ENCODE measurements at places on chromosomes 13 and 19.

- DNase-seq = no peak
These were observed 240.6 kb downstream of the GGACT start for GRCh38 chr13:100347968-100348367.

- DNase-seq = peak; percentile 34
These were observed 20.6 kb upstream of the USP29 start for GRCh38 chr19:57099199-57099661.

- DNase-seq = no peak
These were observed 744.5 kb downstream of the EFNB2 start for GRCh38 chr13:105790923-105791322.

- DNase-seq = no peak
These were observed 391.5 kb upstream of the DACH1 start for GRCh38 chr13:72258340-72258981.

- DNase-seq = no peak
These were observed 29.2 kb downstream of the CLEC4M start for GRCh38 chr19:7792281-7792680.

DNA sequence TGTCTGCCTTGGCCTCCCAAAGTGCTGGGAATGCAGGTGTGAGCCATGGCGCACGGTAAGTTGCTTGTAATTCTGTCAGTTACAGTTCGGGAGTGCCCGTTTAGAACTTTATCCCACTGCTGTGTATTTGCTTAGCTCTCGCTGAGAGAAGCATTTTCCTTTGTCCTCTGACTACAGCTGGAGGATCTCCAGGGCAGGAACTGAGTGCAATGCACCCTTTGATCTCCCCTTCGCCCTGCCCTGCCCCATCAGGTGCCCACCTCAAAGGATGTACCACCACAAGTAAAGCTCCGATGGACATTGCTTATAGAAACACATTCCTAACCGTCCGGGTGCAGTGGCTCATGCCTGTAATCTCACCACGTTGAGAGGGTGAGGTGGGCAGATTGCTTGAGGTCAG, 6.5 kb downstream of the BRME1 start:
- no peak for DNase-seq

DNA sequence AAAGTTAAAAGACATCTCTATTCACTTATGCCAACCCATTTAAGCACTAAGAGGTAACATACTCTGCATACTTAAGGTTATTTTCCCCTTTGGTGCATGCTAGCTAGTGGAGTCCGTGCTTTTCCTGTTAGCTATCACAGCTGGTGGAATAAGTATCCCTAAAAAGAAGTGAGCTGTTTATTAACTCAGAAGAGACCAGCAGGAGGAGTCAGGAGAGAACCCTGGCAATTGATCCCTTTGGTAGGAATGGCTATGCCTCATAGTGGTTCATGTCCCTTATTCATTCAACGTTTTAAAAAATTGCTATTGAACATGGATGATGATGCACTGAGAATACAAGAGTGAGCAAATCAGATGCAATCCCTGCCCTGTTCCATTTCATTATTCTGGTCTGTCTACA, 12.4 kb upstream of the NEK5 start:
- no peak for DNase-seq

DNA sequence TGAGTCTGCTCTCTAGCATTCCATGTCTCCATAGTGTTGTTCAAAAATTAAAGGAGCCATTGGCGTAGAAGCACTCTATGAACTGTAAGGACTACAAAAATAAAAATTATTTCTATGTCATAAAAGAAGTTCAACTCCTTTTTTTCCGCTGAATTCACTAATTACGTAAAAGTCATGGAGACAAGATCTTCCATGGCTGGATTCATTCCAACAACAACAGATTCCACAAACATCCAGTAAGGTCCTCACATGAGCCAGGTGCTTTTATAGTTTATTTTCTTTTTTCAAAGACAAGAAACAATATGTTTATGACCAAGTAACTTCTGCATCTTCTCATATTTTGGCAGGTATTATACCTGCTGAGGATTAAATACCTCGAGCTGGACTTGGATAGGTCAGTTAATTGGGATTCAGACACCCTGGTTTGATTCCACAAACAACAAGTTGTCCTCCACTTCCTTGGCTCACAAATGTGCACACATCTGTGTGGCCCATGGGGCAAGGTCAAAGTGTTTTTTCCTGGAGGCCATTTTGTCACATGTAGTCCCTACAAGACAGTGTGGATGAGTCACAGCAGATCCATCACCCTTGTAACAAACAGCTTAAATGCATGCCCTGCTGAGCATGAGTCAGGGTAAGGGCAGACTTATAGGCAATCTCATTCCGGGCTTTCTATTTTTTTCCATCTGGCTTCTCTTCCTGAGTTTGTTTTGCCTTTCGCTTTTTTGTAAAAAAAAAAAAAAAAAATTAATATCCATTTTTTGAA, 475.6 kb downstream of the COG6 start:
- no peak for DNase-seq

- no peak for DNase-seq
These were observed 733 bp upstream of the CD320 start for GRCh38 chr19:8308891-8309291.

GRCh38 chr13:18944501-18945068, 237.0 kb downstream of the TUBA3C start:
- no peak for DNase-seq

GRCh38 chr19:56245121-56245740, 27.3 kb upstream of the EDDM13 start:
- DNase-seq = no peak

DNA sequence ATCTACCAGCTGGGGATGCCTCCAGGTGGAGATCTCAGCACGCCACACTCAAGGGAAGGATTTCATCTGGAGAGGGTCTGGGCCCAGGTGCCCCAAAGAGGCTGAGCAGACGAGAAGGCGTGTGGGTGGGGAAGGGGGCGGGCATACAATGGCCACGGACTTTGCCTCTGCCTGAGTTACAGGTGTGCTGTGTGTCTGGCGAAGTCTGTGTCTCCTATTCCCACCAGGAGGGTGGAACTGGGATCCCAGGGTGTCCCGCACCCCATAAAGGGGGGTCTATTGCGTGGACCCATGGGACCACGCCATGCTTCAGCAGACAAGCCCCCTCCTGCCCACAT, 3.6 kb downstream of the TLE2 start:
- DNase-seq = no peak

- peak; percentile 43 for DNase-seq
These were observed 6.6 kb downstream of the ZBTB7A start for GRCh38 chr19:4059891-4060620.

DNA sequence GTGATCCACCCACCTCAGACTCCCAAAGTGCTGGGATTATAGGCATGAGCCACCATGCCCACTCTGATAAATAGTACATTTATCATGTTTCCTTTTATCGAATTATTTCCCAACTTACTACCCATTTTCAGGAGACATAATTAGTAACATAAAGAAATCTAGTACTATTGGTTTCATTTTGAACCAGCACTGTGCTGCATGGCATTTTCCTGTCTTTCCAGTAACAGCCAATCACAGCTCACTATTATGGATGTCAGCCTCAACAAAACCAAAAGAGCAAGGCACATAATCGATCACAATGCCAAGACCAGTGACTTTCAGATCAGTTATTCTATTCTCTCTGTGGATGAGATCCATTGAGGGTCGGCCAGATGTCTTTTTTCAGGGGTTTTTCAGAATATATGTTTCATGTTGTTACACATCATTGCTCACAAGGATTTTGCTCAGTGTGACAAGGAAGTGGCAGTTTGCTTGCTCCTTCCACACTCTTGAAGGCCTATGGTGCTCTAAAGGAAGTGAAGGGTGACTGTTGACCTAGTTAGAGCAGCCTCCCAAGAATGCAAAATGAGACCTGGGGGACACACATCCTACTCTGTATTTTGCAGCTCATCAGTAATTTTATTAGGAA, 233.4 kb downstream of the KCNRG start:
- DNase-seq = no peak

GRCh38 chr13:33904431-33904830, 86.5 kb downstream of the RFC3 start:
- no peak for DNase-seq

- DNase-seq = no peak
These were observed 99.2 kb downstream of the ZDHHC20 start for GRCh38 chr13:21359855-21360254.

GRCh38 chr13:58729361-58729760, 1097.8 kb downstream of the PCDH17 start:
- DNase-seq = no peak

DNA sequence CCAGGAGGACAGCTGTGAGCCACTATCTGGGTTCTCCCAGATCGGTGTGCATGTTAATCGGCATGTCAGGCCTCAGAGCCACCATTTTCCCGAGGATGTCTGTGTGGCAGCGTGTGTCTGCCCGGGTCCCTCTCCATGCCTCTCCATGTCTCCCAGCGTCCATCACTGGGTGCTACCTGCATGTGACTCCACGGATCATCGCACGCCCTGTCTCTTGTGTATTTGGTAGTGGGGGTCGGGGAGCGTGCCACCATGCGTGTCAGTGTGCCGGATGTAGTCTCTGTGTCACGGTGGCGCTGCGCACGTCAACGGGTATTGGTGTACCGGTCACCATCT, 5.9 kb downstream of the NFIX start:
- no peak for DNase-seq

GRCh38 chr13:99827011-99827772, 144.4 kb downstream of the ZIC5 start:
- DNase-seq = no peak

GRCh38 chr19:48955308-48955958, 758 bp downstream of the BAX start:
- no peak for DNase-seq

DNA sequence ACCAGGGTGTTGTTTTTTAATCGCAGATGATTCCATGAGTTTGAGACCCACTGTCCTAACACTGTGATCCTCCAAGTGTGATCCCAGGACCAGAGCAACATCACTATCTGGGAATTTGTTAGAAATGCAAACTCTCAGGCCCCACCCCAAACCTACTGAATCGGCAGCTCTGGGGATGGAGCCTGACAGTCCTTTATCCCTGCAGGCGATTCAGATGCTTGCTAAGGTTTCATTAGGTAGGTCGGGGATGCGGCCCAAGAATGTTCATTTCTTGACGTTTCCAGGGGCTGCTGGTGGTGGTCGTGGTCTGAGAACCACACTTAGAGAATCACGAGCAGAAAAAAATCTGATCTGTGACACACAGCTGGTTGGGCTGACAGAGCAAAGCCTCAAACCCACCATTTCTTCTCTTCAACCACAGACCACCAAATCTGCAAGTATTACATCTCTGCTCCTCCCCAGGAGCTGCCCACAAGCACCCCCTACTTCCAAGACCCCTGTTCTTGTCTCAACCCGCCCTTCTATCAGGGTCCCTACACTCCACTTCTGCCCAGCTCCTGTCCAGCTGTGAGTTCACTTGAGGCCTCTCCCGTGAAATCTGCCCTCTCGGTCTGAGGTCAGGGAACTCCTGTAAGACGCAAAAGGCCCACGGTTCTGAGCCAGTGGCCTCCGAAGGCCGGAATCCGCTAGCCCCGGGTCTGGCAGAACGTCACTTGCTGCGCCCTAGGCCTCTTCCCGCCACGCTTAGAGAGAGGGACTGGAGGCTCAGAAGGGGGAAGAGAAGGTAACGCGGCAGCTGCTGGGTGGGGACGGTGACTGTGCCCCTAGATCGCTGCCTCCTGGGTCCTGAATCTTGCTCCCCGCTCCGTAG, 1.1 kb upstream of the FARP1 start:
- DNase-seq = no peak

GRCh38 chr13:106472621-106473020, 62.8 kb downstream of the EFNB2 start:
- no peak for DNase-seq

GRCh38 chr19:13964776-13965175, 12.5 kb downstream of the DCAF15 start:
- no peak for DNase-seq

GRCh38 chr13:109366525-109366924, 419.9 kb downstream of the IRS2 start:
- DNase-seq = no peak

- no peak for DNase-seq
These were observed 94.7 kb downstream of the RGCC start for GRCh38 chr13:41552031-41552430.

GRCh38 chr19:45547965-45548609, 36.5 kb downstream of the OPA3 start:
- DNase-seq = no peak

Data from activated CD4-positive, alpha-beta T cell treated with anti-CD3 and anti-CD28 coated beads, Interleukin-2, amount 50 U/mL, for 1 hour (primary cell).